ENCODE measurements at places on chromosomes 1 and 21.

DNA sequence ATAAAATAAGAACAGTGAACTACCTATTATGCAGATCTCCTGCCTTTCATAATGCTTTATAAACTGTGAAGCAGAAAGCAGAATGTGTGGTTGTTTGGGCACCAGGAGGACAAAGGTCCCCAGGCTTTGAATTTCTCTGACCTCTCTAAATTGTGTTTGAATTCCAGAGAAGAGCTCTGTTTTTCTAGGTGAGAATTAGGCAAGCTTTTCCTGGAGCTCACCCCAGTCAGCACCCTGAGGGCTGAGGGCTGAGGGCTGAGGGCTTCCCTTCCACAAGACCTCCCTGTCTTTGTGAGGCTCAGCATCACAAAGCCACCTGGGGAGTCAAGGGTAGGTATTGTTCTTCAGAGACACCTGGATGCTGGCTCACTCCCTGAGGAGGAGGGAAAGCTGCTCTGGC, 45.5 kb upstream of the LRIG2 start:
- no peak for DNase-seq

GRCh38 chr1:25173809-25174340, 58.4 kb downstream of the SYF2 start:
- DNase-seq, result no peak

DNA sequence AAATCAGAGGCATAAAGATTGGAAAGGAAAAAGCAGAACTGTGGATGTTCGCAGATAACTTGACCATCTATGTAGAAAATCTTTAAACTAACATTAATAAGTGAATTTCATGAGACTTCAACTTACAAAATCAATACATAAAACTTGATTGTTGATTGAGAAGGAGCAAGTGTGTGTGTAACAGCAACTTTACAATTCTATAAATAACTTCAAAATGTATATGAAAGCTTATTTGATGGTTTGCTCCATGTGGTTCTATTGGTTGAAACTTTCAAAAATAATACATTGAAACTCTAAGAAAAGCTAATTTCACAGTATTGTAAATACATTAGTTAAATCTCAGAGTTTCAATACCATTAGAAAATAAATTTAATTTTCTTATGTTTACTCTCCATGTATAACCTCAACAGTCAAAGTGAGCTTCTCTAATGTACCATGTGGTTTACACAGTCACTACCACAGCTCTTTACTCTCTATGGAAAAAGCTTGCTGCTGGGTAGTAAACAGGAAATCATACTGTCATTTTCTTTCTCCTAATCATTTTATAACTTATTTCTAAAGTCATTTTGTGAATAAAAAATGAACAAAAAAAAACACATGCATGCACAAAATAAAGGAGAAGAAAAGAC, 12.0 kb downstream of the AKT3 start:
- no peak for DNase-seq

- DNase-seq, result no peak
Measured at GRCh38 chr1:4267381-4268261, 367.5 kb upstream of the C1orf174 start.

DNA sequence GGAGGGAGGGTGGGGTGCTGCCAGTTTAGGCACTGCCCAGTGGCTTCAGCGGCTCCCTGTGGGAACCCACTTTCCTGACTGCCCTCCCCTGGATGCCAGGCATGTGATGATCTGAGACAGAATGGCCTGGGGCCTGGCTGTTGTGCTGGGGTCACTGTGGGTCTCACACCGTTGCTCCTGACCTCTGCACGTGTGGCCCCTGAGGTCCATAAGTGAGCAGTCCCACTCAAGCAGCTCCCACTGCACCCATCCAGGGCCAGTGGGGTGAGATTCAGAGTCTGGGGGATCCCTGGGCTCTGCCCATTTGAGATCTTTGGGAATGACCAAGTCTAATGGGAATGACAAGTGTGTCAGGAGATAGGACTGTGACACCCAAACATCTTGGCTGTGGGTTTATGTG, 18.0 kb downstream of the PODN start:
- no peak for DNase-seq

DNA sequence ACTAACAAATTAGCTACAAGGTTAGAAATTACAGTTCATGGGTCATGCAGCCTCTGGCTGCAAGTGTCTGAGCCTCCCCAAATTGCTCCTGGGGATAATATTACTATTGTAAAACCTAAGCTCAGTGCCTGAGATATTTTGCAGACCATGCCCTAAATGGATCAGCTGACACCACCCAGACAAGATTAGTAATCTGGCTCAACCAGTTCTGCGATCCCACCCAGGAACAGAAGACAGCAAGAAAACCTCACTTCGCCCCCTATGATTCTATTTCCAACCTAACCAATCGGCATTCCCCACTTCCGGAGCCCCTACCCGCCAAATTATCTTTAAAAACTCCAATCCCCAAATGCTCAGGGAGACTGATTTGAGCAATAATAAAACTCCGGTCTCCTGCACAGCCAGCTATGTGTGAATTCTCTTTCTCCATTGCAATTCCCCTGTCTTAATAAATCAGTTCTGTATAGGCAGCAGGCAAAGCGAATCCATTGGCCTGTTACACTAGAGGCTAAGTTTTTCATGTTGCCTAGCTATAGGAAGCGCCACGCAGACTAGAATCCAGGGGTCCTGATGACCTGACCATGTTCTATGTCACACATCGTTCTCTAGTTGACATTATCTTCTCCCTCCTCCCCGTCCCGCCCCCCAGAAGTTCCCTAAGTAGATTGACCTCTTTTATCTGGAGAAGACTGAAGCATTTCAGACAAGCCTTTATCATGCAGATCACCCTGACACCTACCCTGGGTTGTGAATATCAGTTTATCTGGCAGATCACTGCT, 22.4 kb upstream of the ZFYVE9 start:
- DNase-seq, result no peak

DNA sequence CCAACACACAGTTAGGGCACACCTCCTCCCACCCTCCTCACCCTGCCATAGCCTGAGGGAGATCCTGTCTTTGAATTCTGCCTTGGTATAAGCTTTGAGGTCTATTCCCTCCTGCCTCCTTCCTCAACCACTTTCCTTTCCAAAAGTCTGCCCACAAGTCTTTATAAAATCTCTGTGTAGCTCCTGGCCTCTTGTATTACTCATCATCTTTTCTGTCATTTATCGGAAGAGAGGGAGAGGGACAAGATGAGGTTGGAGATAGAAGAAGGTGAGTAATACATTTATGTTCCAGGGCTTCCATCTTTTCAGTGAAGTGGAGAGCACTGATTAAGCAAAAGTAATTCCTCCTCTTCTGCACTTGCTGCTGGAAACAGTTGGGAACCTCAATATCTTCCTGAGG, 30.5 kb upstream of the EFCAB14 start:
- no peak for DNase-seq

GRCh38 chr1:92749024-92749634, 35.8 kb downstream of the EVI5 start:
- DNase-seq, result peak; percentile 42

- no peak for DNase-seq
Measured at GRCh38 chr1:101376121-101377083, 139.6 kb downstream of the S1PR1 start.

- DNase-seq, result no peak
Measured at GRCh38 chr1:54906586-54906985, 19.6 kb upstream of the DHCR24 start.

- DNase-seq, result no peak
Measured at GRCh38 chr1:94339206-94339927, 78.8 kb upstream of the ABCD3 start.

DNA sequence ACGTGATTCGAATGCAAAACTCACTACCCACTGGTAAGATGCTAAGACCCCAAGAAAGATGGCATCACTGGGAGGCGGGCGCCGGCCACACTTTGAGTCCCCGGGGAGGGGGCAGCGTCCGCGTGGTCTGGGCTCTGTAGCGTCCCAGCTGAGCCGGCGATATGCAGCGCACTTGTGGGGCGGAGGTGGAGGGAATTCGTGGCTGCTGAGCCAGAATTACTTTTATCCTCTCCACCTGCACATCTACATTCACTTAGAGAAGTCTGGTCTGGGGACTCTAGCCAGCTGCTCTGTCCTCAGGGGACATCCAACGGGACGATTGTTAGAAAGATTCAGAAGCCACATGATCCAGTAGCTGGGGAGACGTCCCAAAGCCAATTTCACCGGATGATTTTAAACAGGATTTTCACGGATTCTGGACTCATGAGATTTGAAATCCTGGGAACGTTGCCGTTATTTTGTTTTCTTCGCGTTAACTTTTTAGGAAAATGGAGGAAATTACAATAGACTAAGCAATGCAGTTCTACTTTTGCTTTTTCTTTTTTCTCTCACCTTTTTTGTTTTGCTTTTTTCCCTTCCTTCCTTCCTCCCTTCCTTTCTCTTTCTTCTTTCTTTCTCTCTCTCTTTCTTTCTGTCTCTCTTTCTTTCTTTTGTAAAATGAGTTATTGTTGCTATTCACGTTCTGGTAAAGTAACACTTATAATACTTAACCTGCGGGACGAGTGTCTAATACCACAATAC, 1.3 kb downstream of the JAM2 start:
- peak; percentile 1 for DNase-seq

DNA sequence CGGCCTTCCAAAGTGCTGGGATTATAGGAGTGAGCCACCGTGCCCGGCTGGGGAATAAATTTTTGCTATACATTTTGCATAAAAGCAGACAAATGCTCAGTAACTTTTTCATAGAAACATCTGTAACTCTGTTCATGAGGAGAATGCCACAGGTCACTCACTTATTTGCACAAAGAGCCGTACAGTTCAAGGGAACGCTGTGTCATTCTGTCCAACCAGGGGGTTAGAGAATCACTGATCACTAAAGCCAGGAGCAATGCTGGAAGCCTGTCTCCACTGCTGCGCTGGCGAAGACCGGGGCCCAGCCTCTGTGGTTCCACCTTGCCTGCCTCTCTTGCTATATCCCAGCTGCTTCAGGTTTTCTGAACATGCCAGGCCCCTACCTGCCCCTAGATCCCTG, 58.3 kb downstream of the RUNX1 start:
- no peak for DNase-seq

GRCh38 chr1:17561247-17561548, 21.7 kb downstream of the ARHGEF10L start:
- no peak for DNase-seq

GRCh38 chr1:214707306-214708087, 104.5 kb downstream of the CENPF start:
- DNase-seq, result no peak

DNA sequence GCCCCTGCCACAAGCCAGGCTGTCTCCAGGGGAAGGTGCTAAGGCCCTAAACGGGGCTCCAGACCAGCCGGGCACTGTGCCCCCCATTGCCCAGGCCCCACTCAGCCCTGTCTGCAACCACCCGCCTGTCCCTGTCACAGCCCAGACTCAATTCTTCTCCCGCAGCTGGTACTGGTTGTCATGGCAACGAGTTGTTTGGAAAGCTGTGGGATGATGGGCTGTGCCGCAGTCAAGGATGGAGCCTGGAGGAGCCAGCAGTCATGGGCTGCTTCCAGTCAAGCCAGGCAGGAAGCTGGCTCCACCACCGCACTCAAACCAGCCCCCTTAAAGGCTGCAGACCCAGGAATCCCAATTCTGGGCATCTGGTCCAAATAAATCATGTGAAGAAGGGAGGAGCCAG, 4.2 kb downstream of the SPOCD1 start:
- DNase-seq, result peak; percentile 88

DNA sequence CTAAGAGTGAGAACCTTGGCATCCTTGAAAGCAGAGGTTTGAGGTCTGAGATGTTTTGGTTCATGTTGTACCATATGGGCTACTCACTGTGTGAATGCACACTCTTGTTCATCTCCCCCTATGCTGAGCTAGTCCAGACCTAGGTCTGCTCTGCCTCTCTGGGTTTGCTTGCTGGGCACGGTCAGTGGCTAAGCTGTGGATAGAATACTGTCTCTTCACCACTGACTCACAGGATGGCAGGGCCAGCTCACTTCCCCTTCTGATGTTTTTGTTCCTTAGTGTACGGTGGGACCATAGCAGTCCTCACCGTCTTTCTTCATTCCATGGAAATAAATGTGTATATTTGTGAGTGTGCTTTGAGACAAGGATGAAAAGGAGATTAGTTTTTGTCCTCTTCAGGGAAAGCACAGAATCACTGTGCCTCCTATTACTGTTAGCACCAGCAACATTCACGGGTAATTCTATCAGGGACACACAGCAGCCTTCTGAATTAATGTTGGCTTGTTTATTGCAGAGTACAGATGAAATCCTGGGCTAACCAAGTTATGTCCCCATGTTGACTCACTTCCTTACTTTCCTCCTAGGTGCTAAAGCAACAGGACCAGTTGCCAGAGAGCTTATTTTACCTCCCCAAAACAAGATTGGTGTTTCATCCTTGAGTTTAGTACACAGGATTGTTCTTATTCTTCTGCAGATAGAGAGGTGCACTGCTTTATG, 56.9 kb upstream of the IVNS1ABP start:
- no peak for DNase-seq

- DNase-seq, result no peak
Measured at GRCh38 chr1:18285538-18285924, 177.9 kb downstream of the IGSF21 start.

DNA sequence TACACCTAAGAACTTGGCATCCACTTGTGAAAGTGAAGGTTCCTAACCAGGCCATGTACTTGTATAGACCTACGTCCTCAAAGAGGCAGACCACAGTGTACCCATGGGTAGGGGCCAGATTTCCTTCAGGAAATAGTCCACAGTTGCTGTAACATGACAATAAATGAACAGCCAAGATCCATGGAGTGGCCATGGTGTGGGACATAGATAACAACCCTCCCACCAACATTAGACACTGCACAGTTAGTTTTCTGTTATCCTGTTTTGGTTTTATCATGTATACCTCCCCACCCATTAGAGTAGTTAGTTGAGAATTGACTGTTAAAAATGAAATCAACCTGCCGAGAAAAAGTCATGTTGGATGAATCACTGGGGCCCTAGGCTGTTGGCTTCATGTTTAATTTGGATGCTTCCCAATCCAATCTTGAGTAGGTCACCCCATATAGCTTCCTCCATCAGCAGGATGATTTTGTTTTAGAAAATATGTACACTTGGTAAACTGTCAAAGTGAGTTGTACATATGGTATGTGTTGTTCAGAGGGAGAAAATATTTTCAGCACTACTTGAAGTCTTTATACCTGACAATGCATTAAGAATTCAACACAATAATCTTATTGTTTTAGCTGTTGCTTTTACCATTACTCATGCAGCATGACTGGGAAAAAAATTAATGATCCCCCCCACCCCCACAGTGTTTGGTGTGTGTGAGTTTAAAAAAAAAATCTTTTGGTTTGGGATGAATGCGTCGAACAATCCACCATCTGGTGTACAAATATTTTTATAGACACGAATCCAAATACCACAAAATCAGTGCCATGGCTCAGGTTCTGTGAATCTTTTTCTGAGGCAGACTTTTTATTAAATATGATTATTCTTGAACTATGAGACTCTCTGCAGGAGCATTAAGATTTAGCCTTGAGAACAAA, 88.3 kb upstream of the ARHGAP29 start:
- DNase-seq, result no peak

DNA sequence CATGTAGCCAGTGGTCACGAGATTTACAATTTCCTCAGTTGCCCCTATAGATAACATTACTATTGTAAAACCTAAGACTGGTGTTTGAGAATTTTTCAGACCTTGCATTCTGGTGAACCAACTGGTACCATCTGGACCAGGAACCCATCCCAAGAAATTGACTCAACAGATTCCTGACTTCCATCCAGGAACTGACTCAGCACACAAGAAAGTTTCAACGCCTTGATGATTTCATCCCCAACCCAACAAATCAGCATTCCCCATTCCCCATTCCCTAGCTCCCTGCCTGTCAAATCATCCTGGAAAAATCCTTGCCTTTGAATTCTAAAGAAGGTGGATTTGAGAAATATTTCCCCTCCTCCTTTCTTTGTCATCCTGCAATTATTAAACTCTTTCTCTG, 529.8 kb upstream of the PRMT6 start:
- no peak for DNase-seq

GRCh38 chr1:37714689-37715088, 22.4 kb downstream of the CDCA8 start:
- no peak for DNase-seq

- DNase-seq, result no peak
Measured at GRCh38 chr1:68378296-68379084, 71.3 kb downstream of the RPE65 start.
